ENCODE measurements at places on chromosomes 12 and 14. TPM values are rescaled to one million over a fixed set of nuclear protein-coding genes. Genes with fewer than 3 reads are reported as not detected.

Gene MMP19
- 14.7 TPM for total RNA-seq

Gene ZFC3H1
- 36.6 TPM for total RNA-seq

Gene ESR2
- total RNA-seq = not detected

Gene C14orf39
- 0.29 TPM for total RNA-seq

Gene TMEM119
- total RNA-seq = 362 TPM

Gene ACVRL1
- 11.5 TPM for total RNA-seq

Gene RNASE2
- total RNA-seq = not detected

Gene HOXC13
- not detected for total RNA-seq

Gene LRCOL1
- not detected for total RNA-seq

Gene BCL2L14
- total RNA-seq = not detected

Gene C2CD5
- 25.0 TPM for total RNA-seq

Gene MANSC1
- 4.7 TPM for total RNA-seq

Gene DAO
- total RNA-seq = not detected

Gene CMA1
- not detected for total RNA-seq

Gene KRT1
- total RNA-seq = not detected

Gene DACT1
- total RNA-seq = 74.8 TPM

Gene FLVCR2
- 1.5 TPM for total RNA-seq

Gene GPRC5D
- not detected for total RNA-seq

Gene ZC2HC1C
- total RNA-seq = 1.1 TPM
